ENCODE measurements at places on chromosomes 12 and 14.

DNA sequence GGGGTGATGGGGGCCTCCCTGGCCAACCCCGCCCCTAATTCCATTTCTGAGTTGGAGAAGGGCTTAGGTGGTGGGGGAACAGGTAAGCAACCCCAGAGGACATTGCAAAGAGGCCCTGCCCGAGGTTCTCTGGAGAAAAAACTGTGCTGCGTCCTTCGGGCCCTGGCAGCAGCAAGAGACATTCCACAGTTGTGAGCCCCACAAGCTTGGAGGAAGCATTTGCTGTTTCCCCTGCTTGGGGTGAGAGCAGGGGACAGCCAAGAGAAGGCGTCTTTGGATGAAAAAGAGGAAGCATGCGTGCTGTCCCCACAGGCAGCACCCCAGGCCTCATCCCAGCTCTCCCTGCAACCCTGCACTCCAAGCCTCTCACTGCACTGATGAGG lies 1.3 kb downstream of the BDKRB2 start:
- no peak for DNase-seq

GRCh38 chr12:8612629-8613028 lies at the start of gene AICDA:
Gene AICDA, minus strand, starts transcription at chr12:8612859. Its CDS starts 92 bp downstream, at chr12:8612767.
- DNase-seq, result no peak

DNA sequence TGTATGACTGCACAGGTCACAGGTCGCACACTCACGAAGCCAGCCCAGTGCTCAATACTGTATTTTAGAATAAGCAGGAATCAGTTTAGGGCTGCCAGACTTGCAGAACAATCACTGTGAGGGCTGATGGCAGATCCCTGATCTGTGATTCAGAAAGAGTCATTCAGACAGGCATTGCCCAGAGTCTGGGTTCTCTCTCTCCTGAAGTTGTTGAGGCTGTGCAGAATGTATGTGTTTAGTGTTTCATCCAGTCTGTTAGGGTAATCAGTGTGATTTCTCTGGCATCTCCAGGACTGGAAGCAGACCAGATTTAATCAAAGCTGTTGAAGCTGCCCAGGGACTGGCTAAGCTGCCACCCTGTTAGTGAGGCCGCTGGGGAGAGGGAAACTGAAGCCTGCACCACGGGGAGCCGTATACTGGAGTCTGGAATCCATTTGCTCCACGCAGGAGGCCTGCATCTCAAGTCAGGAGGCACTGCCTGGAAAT lies 69.3 kb downstream of the ETV6 start:
- DNase-seq, result no peak

DNA sequence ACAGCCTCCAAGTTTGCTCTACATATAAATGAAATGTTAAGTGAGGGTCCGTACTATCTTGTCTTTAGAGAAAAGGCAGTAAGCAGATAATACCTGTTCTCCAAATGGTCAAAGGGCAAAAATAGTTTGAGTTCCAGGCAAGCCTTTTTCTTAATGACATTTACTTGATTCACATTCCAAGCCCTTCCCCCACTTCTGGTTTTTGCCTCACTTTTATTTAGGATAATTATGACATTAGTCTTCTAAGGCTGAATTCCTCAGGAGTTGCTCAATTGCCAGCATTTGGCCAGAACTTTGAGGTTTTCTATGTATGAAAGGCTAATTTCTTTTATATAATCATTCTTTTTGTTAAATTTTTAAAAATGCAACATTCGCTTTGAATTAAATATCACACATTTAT lies 62.5 kb upstream of the DUSP6 start:
- DNase-seq, result no peak

GRCh38 chr12:118377021-118377883 lies 897 bp downstream of the SUDS3 start:
- no peak for DNase-seq

GRCh38 chr14:100895411-100895810 lies 8.1 kb downstream of the RTL1 start:
- no peak for DNase-seq

- DNase-seq, result no peak
Measured at GRCh38 chr14:57495416-57495815, 1.8 kb upstream of the CCDC198 start.

DNA sequence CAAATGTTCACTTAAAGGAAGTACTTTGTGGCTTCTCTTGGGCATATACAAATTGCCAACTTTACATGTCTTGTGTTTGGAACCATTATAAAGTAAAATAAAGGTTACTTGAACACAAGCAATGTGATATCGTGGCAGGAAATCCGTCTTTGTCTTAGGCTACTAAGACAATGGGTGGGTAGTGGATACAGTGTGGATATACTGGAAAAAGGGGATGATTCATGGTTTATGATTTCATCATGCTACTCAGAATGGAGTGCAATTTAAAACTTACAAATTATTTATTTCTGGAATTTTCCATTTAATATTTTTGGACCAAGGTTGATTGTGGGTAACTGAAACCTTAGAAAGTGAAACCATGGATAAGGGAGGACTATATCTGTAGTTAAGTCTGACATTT lies 48.4 kb downstream of the MYRFL start:
- DNase-seq, result no peak

DNA sequence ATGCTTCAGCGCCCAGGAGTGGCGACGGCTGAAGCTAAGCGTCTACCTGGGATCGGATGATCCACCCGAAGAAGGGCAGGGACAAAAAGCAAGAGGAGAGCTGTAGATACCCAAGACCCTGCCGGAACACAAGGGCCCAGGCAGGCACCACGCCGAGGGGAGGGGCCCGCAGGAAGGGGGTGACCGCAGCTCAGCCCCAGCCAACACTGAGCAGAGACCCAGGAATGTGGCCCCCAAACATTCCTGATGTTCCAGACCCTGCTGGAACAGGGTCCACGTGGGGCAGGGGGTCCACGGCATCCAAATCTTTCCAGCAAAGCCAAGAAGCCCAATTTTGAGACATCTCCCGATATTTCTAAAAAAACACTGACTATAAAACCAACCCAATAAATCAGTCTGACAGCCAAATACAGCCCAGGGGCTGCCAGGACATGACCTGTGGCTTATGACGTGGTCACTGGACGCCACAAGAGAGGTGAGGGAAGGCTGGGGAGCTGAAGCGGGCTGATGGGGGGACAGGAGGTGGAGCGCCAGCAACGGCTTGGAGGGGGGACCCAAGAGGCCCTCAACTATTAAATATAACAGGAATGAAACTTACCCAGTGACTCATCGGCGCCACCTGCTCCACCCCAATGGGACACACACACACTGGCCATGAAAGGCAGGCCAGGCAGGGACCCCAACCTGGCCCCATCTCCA lies 58.9 kb downstream of the NCOR2 start:
- DNase-seq, result no peak

DNA sequence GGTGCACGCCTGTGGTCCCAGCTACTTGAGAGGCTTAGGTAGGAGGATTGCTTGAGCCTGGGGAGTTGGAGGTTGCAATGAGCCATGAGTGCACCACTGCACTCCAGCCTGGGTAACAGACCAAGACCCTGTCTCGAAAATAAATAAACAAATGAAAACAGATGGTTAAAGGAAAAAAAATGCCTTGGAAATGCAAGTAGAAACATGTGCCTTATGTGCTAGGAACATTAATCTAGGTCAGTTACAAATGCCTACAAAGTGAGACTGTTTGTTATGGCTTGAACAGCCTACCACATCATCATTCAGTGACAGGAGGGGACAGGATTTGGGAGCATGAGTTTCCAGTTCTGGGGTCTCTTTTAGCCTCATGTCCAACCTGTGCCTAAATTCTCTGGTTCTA lies 52.4 kb upstream of the BCAT1 start:
- no peak for DNase-seq

- no peak for DNase-seq
Measured at GRCh38 chr12:81998761-81999378, 239.7 kb upstream of the PPFIA2 start.

DNA sequence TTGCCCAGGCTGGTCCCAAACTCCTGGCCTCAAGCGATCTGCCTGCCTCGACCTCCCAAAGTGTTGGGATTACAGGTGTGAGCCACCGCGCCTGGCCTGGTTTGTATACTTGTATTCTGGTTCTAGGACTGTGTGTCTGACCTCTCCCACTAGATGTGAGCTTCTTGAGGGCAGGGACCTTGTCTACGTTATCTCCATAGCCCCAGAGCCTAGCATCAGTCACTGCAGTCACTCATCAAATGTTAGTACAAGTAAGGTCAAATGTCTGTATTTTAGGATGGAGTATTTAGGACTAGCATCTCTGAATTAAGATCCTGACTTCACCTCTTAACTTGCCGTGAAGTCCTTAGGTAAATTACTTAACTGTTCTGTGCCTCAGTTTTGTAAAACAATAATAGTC lies 2.9 kb downstream of the RILPL2 start:
- no peak for DNase-seq

DNA sequence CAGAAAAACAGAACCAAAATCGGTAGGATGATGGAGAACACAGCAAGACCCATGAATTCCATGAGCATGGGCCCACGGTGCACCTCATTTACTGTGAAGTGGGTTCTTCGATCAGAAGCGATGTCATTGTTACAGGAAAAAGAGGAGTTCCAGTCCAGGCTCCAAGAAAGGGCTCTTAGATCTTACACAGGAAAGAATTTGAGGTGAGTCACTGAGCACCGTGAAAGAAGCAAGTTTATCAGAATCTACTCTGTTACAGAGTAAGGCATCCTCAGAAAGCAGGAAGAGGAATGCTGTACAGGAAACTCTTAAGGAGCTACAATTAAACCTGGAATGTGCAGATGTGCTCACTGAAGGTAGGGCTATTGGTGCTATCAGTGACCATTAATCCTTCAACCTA lies 11.6 kb upstream of the CHFR start:
- DNase-seq, result no peak

All from tibial artery (tissue), 4 donors.